ENCODE measurements at places on chromosomes 16 and 17.

- DNase-seq = no peak
Measured at GRCh38 chr17:3007651-3008121, 55.7 kb downstream of the OR1D5 start.

DNA sequence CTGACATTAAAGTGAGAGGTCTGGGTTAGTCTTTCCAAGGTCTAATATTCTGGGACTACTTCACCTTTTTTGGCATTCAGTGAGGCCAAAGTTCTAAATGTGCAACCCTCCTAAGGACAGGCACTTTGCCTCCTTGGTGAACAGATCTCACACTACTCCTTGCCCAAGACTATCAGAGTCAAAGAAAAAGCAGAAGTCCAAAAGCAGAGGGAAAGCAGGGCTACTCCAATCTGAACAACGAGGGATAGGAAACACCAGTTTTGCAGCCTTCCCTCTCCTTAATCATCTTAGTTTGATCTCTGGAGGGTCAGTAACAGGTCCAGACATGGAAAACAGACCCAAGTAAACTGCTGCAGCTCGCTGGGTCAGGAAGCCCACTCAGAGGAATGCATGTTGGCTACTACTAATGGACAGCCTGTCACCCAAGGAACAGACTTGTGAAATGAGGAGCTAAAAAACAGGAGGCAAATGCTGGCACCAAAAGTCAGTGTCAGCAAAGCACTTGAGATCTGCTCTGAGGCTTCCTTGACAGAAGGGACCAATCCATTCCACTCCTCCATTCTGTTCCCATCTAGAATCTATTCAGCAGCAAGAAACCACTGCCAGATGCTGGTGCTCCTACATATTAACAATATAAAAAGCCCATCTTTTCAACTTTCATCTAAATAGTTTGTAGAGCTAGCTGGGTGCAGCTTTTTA, 29.9 kb downstream of the DCUN1D3 start:
- no peak for DNase-seq

GRCh38 chr17:36535669-36536081, 888 bp downstream of the PIGW start:
- no peak for DNase-seq

DNA sequence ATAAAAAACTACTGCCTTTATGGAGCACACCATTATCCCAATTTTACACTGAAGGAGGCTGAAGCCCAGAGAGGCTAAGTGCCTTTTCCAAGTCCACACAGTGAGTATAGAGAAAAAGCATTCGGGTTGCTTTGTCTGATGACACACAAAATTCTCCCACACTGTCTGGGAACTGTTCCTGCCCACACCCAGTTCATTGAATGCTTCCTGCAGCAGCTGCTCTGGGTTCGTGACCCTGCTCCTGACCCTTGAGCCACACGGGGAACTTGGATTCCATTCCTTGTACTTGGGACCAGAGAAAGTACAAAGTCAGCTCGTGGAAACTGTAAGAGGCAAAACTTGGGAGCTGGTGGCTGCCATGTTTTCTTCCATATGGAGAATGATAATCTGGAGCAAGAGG, 57.9 kb downstream of the AKAP1 start:
- DNase-seq = no peak

DNA sequence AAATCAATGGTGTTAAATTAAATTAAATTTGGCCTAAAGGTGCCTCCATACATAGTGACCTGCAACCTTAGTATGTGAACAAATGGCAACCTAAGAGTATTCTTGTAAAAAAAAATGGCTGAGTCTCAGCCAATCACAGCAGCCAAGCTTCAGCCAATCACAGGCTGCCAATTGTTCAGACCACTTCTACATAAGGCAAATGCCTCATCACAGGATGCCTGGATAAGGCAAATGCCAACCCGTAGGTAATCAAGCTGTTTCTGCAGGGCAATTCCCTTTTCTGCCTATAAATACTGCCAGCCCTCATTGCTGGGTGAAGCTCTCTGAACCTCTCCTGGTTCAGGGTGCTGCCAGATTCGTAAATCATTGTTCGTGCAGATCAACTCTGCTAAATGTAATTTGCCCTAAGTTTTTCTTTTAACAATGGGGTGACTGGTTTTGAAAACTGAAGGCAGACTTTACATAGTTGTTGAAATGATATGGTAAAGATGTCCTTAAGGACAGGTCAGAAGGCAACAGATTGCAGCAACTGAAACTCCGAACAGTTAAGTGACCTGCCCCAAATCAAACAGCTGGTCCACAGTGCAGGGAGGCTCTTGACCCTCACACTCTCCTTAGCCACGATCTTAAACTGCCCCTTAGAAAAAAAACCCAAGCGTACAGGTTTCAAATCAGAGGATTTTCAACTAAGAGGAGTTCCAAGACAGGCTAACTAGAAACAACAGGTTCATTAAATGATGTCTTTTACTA, 50.3 kb downstream of the N4BP1 start:
- no peak for DNase-seq

- DNase-seq = no peak
Measured at GRCh38 chr16:14392960-14393359, 237.1 kb downstream of the PARN start.

DNA sequence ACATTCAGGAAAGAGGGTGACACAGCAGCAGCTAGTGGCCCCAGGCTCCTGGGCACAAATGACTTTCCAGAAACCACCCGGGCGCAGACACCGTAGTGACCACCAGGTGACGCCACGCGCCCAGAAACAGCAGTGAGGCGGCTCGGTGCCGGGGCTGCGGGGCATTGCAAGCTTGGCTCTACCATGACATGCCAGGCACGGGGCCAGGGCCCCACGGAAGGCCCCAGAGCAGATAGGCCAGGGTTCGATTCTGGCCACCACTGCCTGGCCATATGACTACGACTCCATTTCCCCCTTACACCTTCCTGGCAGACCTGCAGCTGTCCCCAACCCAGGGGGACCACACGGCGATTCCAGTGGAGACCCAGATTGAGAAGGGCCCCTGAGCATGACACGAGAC, 6.7 kb downstream of the RHBDF1 start:
- DNase-seq = no peak

DNA sequence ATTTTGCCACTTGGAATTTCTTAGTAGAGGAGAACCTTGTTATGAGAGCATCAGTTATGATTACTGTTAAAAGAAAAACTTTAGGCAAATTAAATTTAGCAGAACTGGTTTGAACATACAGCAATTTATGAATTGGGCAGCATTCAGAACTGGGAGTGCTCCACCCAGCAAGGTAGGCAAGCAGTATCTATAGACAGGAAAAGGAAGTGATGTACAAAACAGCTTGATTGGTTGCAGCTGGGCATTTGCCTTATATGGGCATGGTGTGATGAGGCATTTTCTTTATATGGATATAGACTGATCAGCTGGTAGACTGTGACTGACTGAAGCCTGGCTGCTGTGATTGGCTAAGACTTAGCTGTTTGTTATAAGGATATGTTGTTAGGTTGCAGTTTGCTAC, 17.6 kb upstream of the CYLD start:
- no peak for DNase-seq

DNA sequence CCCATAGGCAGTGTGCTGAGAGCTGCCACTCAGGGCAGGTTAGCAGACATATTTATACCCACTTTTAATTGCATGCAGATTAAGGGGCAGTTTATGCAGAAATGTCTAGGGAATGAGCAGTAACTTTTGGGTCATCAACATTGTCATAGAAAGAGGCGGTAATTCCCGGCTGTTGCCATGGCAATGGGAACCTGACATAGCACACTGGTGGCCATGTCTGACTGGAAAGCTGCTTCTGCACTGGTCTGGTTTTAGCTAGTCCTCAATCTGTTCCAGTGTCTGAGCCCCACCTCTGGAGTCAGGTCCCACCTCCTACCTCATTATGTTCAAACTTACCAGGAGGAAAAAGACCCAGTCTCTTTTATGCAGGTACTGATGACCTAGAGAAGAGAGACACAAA, 31.5 kb upstream of the TNRC6C start:
- no peak for DNase-seq

DNA sequence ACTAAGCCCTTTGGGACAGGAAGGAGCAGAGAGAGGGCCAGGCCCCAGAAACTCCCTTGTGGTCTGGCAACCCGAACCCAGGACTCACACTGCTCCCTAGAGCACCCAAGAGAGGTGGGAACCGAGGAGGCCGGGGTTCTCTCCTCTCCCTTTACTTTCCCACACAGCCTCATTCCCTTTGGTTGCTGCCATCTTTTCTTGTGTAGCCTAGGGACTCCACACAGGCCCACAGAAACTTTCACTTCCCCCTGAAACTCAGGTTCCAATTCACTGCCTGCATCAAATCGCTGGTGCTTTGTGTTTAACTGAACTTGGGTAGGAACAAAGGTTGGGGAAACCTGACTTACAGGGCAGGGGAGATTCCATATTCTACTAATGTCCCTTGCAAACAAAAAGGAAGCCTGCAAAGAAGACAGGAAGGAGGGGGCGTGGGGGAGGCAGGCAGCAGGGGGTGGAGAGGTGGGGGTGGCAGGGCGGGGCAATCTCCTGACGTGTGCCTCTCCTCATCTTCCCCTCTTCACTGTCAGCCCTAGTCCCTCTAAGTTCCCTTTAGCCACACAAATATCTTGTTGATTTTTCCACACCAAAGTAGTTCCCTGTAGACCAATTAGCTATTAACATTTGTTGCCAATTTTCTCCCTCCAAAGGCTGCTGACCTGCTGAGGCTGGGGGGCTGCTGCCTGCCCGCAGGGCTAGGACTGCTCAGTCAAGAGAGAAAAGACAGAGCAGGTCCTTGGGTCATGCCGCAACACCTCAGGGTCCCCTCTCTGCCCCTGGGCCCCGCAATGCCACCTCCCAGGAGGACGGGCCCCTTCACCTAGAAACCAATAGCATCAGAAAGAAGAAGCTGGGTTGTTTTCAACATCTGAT, 8.0 kb downstream of the ST3GAL2 start:
- no peak for DNase-seq

- DNase-seq = no peak
Measured at GRCh38 chr17:60354223-60354622, 37.7 kb downstream of the USP32 start.

- no peak for DNase-seq
Measured at GRCh38 chr17:322006-322780, 30.4 kb downstream of the RPH3AL start.

GRCh38 chr16:68233835-68234187, 2.1 kb downstream of the ESRP2 start:
- no peak for DNase-seq

DNA sequence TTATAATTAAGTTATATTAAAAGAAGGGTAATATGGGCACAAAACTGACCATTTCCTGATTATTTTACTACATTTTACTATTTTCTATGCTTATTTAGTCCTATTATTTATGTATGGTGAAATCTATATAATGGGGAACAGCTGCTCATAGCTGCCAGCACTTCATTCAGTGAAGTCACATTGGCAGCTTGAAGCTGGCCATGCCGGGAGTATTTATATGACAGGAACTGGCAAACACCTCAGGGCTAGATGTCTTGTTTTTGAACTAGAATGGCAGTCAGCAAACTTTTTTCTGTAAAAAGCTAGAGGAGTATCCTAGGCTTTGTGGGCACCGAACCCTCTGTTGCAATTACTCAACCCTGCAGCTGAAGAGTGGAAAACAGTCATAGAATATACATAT, 104.1 kb downstream of the CDH13 start:
- DNase-seq = no peak

GRCh38 chr17:82098939-82099763, 1.1 kb upstream of the FASN start:
- DNase-seq = no peak

GRCh38 chr17:17090642-17091103, 48.4 kb downstream of the MPRIP start:
- DNase-seq = no peak

DNA sequence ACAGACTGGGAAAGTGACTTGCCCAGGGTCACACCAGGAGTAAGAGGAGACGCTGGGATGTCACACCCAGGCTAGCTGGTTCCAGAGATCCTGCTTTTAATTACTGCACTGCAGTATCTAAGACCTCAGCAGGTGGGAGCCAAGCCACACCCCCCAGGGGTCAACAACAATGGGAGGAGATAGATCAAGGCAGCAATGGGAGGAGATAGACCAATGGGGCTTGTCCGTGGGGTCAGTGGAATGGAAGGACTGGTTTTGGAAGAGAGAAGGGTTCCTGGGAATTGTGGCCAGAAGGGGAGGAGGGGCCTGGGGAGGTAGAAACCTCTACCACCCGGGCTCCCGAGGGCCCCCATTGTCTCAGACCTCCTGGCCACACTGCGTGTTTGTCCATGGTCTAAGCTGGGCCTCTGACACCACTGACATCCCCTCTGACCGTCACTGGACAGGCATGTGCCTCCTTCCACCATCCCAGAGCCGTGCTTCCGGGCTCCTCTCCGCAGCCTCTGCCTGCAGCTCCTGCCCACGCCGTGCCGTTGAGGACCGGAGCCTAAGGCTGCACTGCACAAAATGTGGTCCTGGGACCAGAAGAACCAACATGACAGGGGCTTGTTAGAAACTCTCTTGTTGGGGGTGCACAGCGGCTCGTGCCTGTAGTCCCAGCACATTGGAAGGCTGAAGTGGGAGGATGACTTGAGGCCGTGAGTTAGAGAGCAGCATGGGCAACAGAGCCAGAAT, 69.8 kb upstream of the RPH3AL start:
- no peak for DNase-seq

DNA sequence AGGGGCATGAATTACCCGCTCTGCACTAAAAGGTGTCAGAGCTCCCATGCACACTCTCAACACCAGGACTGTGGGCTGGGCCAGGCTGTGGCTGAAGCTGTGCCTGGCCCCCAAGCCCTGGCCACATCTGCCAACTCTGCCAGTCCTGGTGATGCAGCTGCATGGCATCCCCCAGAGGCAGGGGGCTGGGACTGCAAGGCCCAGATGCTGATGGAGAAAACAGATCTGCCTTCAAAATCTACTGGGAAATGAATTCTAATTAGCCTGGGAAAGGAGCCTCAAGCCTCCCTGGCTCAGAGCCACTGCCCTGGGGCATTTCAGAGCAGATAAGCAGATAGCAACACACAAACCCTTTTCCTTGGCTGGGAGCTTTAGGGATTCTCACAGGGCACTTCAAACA, 3.4 kb downstream of the CHST6 start:
- no peak for DNase-seq

GRCh38 chr16:56554441-56554840, 10.4 kb upstream of the MT4 start:
- DNase-seq = no peak

GRCh38 chr16:2244926-2245795, 6.2 kb downstream of the ECI1 start:
- DNase-seq = no peak

GRCh38 chr16:67311607-67312488, 14.7 kb downstream of the KCTD19 start:
- no peak for DNase-seq

GRCh38 chr17:70658317-70658716, 489.0 kb downstream of the KCNJ2 start:
- no peak for DNase-seq

DNA sequence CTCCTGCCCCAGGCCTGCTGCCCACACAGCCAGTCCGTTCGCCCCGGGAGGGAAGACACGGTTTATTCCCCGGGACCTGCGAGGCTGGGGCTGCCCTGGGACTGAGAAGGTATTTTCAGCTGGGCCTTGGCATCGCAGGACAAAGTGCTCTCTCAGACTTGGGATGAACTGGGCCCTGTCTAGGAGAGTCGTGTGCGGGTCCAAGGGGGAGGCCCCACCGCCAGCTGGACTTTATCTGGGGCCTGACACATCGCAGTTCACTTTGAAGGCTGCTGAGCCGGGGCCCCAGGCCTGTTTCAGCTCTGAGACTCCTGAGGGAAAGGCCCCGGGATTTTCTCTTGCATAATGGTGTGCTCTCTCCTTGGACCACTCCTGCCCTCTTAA, 6.8 kb downstream of the CRISPLD2 start:
- DNase-seq = no peak

GRCh38 chr16:82011199-82011641, at the start of gene SDR42E1:
TSS of gene SDR42E1 (minus strand) at chr16:82011470. CDS start at chr16:82000858, 10,612 bp downstream.
- DNase-seq = no peak

- DNase-seq = no peak
Measured at GRCh38 chr16:11213373-11213772, 42.6 kb downstream of the SOCS1 start.

Measured in left renal cortex interstitium (tissue), 4 donors.